ENCODE measurements at places on chromosomes 7 and 10.
A peak's percentile ranks its signal among the peaks of the same experiment; 100 is the strongest.

- peak; percentile 70 for DNase-seq
Observed at GRCh38 chr10:6211671-6212635, 9.2 kb downstream of the PFKFB3 start.

DNA sequence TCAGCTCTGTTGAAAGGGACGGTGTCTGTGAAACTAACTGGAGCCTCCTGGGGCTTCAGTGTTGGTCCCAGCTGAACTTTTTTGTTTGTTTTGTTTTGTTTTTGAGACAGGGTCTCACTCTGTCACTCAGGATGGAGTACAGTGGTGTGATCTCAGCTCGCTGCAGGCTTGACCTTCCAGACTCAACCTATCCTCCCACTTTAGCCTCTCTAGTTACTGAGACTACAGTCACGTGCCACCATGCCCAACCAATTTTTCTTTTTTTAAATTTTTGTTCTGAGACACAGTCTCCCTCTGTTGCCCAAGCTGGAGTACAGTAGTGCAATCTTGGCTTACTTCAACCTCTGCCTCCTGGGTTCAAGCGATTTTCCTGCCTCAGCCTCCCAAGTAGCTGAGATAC, 13.4 kb upstream of the DNAJB6 start:
- DNase-seq = no peak

DNA sequence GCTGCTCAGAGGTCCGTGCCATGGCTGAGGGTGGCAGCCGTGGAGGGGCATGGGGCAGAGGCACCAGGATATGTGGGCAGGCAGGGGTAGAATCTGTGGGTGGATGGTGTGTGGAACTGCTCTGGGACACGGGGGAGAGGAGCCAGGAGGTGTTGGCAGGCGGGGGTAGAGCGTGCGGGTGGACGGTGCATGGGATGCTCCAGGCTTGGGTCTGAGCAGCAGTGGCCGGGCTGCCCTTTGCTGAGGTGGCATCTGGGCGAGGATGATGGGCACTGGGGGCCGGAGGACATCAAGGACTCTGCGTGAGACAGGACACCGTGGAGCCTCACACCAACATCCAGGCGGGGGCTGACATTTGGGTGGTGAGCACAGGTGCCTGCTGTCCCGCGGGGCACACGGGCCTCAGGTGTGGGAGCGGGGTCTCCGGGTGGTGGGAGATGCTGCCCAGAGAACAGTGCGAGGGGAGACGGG, 46.2 kb downstream of the JAKMIP3 start:
- no peak for DNase-seq

DNA sequence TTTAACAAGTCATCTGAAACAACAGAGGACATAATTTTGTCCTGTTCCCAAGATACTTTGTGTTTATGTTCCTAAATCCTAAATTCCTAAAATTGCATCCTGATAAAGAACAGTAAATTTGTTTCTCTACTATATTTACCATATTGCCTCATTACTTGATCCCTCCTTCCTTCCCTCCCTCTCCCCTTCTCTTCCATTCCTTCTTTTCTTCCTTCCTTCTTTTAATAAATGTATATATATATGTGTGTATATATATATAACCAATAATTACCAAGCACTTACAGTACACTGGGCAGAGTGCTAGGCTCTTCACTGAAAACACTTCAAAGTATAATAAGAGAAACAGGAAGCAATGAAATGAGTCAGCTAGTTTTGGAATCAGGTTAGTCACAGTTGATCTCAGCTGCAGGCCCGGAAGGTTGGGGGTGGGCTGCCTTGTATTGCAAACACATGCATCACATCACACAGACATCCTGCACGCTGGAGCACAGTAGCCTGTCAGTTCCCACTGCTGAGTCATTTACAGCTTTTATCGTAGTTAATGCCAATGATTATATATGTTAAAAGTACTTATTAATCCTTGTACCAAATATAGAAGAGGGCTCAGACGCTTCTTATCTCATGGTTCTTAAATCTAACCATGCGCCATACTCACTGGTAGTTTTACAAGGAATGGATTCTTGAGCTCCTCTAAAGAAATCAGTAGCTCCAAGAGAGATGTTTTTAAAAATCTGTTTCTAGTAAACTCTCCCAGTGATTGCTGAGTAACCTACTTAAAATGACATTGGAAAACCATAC, 551.7 kb downstream of the GRM8 start:
- DNase-seq = peak; percentile 96

DNA sequence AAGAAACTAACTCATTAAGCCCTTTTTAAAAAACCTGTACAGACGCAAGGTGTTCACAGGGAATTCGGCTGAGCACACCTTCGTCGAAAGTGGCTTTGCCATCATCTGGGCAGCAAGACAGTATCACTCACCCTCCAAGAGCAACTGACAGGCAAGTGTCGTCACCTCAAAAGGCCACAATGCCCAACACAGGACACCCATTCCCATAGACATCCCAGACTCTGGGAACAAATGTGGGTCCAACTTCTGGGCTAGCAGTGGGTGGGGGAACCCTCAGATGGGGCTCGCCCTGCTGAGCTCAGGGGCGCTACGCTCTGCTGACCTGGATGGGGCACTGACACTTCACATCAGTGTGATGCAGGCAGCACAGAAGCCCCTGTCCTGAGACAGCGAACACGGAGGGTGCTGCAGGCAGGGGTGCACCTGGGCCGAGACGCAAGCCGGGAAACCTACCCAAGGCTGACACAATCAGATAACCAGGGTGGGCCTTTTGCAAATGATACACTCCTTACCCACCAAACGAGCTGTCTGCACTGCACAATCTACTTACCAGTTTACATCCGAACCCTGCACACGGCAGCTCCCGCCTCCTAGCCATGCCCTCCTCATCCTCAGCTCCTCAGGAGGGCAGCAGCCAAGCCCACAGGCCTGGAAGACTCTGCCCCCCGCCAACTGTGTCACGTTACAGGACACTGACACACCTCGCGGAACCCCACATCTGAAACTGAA, 1.7 kb downstream of the DIP2C start:
- DNase-seq = no peak

GRCh38 chr10:61965703-61966395, 64.3 kb downstream of the ARID5B start:
- no peak for DNase-seq

DNA sequence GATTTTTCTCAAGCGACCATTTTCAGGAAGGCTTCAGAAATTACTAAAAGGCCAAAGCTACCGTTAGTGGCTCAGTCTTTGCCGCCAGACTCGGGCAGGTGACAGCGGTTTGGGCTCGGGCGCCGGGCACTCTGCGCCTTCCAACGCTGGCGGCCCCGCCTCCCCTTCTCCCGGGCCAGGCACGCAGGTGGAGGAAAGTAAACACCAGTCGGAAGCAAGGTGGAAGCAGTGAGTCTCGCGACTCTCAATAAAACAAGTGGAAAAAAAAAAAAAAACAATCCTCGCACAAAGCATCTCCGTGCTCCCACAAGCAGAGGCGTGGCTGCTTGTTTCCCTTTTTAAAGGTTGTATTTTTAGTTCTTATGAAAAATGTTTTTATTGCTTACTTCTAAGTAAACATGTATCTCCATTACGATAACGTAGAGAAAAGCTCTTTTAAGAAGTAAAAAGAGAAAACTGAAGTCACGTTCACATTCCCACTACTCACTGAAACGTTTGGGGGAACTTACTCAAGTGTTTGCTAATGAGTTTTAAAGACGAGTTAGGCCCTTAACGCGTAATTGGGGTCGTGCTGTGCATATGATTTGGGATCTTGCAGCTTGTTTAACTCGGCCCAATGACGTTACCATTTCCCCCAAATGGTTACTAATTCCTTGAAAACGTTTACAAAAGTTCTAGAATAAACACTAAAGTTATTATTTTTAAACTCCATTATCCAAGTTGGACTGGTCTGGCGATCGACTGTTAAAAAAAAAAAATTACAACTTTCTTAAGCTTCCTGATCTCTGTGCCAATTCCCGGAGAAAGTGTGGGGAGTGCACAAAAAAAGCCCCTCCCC, 864 bp downstream of the CDCA7L start:
- no peak for DNase-seq

DNA sequence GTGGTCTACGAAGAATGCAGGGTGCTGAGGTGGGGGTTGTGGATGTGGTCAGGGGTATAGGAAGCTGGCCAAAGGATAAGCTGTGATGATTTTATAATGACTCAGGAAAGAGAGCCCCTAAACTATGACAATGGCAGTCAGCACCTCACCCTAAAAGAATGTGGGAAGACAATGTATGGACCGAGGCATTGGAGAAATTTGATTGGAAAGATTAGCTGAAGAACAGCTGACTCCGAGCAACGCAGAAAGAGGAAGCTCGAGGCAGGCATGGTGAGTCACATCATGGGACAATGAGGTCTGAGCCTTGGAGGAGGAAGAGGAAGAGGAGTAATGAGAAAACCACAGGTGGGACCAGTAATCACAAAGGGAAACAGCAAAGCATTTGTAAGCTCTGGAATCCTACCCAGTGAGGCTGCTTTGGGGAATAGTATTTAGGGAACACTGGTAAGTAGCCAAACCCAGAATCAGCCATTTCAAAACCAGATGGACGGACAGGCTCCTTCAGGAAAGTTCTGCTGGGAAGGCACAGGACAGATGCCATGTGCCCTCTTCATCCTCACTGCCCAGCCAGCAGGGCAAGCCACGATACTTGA, 295.4 kb downstream of the PRPF18 start:
- DNase-seq = peak; percentile 99

GRCh38 chr10:89702121-89702480, 711 bp downstream of the KIF20B start:
- peak; percentile 29 for DNase-seq

GRCh38 chr10:86757113-86757972, 924 bp downstream of the BMPR1A start:
- DNase-seq = peak; percentile 59

All from RPMI7951 (cell line).